ENCODE measurements at places on chromosomes 6 and 20. TPM values are rescaled to one million over a fixed set of nuclear protein-coding genes. Genes with fewer than 3 reads are reported as not detected.
A peak's percentile ranks its signal among the peaks of the same experiment; 100 is the strongest.

DNA sequence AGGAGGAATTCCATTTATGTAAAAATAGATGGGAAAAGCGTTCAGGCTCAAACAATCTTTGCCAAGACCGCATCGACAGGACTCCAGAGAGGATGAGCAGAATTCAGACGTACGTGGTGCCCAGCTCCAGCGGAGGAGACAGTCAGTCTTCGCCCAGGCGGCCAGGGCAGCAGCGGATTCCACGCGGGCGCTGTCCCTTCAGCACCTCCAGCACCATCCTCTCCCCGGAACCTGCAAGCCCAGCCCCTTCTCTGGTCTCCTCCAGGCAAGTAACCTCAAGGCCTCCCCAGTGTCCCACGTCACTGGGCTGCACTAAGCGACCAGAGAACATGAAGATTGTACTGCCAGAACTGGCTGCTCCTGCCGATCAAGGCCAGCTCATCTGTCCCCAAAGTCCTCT, 2.8 kb upstream of the KCNQ2 start:
- no peak for DNase-seq

The CALHM5 gene
- 1.7 TPM for total RNA-seq

- DNase-seq = peak; percentile 41
Observed at GRCh38 chr6:169887529-169888140, 136.2 kb downstream of the ERMARD start.

The PHF20 gene
- 61.6 TPM for total RNA-seq

- DNase-seq = no peak
Observed at GRCh38 chr6:71482742-71483141, 194.1 kb downstream of the OGFRL1 start.

The ZNF165 gene
- total RNA-seq = 1.6 TPM

Measured in ureter (tissue), 1 donor.